ENCODE measurements at places on chromosomes 1 and 21. TPM values are rescaled to one million over a fixed set of nuclear protein-coding genes. Genes with fewer than 3 reads are reported as not detected.

- DNase-seq: no peak
These were observed 268.3 kb upstream of the PROX1 start for GRCh38 chr1:213719462-213719861.

MPC2 gene
- 91.6 TPM for total RNA-seq

DNA sequence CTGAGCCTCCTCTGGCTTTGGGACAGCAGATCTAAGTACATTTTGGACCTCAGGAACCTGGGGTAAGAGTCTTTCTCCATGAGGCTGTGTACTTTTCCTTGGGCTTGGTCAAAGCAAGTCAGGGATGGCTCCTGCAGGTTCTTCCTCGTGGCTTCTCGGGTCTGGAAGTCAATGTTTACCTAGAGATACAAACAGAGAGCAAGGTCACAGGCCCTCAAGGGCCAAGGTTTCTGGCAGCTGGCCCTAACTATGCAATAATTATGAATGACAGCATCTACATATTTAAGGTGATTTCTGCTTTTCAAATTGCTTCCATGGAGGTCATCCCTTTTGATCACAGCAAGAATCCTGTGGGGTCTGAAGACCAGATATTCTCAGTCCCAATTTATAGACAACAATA lies 37.6 kb downstream of the RGS8 start:
- DNase-seq: no peak

MYBPH gene
- not detected for total RNA-seq

OR2M3 gene
- total RNA-seq: not detected

GBP2 gene
- total RNA-seq: 47.5 TPM

DNA sequence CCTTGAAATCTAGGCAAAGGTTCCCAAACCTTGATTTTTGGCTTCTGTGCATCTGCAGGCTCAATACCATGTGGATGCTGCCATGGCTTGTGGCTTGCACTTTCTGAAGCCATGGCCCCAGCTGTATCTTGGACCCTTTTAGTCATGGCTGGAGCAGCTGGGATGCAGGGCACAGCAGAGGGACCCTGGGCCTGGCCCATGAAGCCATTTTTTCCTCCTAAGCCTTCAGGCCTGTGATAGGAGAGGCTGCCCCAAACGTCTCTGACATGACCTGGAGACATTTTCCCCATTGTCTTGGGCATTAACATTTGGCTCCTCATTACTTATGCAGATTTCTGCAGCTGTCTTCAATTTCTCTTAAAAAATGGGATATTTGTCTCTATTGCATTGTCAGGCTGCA lies 97.4 kb downstream of the NPHS2 start:
- DNase-seq: no peak

GRCh38 chr1:12572522-12572921 lies 45.5 kb downstream of the DHRS3 start:
- DNase-seq: no peak

DNA sequence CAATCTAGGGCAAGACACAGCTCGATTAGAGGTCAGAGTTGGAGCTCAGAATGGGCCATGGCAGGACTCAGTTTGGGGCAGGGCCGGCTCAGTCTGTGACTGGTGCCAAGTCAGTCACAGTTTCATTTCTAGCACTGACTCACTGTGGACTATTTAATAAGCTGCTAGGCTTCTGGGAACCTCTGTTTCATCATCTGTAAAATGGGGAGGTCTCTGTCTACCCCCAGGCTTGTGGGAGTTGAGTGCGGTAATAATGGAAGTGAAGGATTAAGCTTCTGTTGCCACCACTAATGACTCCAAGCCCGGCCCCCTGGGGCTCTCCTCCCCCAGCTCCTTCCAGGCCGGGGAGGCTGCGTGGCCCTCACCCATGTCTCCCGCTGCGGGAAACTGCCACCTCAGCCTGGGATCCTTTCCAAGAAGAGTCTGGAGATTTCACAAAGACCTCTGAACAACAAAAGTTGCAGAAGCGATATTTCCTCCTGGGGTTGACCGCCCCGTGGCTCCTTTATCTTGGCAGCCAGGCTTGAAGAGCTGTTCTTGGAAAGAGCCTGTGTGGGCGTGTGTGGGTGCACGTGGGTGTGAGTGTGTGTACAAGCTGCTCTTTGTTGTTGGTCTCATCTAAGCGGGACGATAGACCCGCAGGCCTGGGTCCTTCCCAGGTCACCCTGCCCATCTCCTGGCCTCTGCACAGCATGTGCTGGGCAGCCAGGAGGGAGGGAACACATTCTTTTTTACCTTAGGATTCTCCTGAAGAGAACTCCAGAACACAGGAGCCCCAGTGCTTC lies 29.1 kb downstream of the KNCN start:
- peak; percentile 30 for DNase-seq

- no peak for DNase-seq
These were observed 178.8 kb downstream of the SYT2 start for GRCh38 chr1:202531472-202531811.

- no peak for DNase-seq
These were observed 91.4 kb downstream of the GPATCH2 start for GRCh38 chr1:217539510-217539909.

DNA sequence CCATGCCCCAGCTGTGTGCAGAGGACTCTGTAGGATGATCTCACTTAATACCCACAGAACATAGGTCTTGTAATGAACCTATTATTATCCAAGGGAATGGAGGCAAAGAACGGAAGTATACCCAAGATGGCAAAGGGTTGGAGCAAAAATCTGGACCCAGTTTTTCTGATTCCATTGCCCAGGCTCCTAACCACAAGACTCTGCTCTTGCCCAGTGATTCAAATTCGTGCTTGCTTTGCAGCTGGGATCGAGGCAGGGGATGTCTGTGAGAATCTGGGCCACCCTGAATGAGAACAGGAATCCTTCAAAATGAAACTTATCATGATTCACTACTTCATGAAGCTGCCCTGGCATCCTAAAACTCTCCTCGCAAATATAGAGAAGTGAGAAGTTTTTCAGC lies 97.5 kb upstream of the KCNJ6 start:
- no peak for DNase-seq

- DNase-seq: no peak
These were observed 30.4 kb downstream of the PRRX1 start for GRCh38 chr1:170694172-170694926.

DNA sequence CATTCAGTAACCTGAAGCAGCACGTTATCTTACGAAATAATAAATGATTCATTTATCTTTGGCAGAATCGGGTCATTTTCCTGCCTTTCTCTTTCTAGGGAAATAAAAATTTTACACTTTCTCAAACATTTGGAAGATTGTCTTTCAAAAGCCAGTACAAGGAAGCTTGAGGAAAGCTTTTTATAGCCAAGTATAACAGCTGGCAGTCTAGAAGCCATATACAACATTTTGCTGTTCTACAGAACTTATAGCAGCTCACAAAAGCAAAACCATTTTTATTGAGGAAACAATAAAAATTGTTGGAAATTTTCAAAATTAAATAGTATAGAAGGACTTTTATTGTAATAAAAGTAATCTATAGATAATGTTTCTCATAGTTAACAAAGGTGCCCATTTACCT lies 448.6 kb downstream of the SMYD3 start:
- no peak for DNase-seq

GRCh38 chr1:59497616-59498015 lies 200.7 kb downstream of the FGGY start:
- no peak for DNase-seq

NBPF19 gene
- total RNA-seq: 12.7 TPM

KRTAP12-2 gene
- not detected for total RNA-seq

Measured in transverse colon (tissue), 4 donors.